ENCODE measurements at places on chromosomes 12 and 14. TPM values are rescaled to one million over a fixed set of nuclear protein-coding genes. Genes with fewer than 3 reads are reported as not detected.

SAMD15 gene
- total RNA-seq = 2.6 TPM

ANO2 gene
- not detected for total RNA-seq

AQP6 gene
- total RNA-seq = not detected

RNASE1 gene
- total RNA-seq = 0.35 TPM

HCAR2 gene
- total RNA-seq = 0.78 TPM

GARIN6 gene
- not detected for total RNA-seq
